ENCODE measurements at places on chromosomes 7 and 10.

DNA sequence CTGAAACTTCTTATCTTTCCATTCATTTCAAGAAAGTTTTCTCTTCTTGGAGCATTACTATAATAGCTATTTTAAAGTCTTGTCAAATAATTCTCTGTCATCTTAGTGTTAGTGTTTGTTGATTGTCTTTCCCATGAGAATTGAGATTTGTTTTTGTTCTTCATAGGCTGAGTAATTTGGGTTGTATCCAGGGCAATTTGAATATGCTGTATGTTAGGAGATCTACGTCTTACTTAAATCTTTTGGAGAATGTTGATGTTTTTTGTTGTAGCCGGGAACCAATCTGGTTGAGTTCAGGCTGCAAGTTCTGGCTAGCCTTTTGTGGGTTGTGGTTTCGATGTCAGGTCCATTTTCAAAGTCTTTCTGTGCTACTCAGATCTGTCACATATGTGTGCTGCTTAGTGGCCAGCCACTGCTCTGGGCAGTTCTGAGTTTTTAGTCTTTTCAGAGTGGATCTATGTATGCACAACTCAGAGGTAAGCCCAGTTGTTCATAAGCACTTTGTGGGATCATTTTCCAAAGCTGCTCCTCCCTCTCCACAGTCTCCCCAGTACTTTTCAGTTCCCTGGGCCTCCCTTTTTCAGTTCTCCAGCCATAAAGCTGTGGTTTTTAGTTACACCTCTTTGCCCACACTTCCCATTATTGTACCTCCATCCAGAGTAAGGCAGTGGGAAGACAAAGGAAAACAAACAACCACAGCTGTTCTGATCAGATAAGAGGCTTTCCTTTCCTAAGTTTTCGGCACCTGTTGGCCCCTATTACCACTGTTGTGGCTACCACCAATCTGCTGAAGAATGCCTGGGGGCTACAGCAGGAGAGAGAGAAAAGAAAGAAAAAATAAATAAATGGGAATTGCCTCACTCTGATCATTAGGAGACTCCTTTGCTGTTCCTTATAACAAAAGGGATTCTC, 4.7 kb upstream of the CCNJ start:
- no peak for DNase-seq

DNA sequence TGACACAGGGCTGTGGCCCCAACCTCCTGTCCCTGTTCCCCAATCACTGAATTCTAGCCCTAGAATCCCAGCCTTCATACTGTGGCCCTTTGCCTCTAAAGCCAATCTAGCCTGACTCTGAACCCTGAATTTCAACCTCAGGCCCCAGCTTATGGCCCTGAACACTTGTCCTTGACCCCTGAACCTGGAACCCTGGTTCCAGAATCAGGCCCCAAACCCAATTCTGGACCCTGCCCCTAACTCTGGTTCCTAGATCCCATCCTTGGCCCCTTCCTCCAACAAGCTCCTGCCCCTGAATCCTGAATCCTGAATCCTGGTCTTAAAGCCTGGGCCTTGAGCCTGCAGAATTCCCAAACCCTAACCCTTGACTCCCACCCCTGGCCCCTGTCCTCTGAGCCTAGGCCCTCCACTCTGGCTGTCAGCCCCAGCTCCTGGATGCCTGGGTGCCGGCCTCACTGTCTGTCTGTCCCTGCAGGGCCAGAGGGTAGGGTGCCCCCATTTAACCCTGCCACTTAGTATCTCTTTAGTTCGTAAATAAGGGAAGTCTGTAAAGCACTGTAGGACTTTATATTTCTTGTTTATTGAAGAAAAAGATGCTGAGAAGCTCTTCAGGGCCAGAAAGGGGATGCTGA, 1.3 kb downstream of the INPP5A start:
- DNase-seq, result no peak

GRCh38 chr10:86234107-86234506, 132.5 kb downstream of the GRID1 start:
- no peak for DNase-seq

GRCh38 chr7:24108906-24109376, 175.0 kb upstream of the NPY start:
- no peak for DNase-seq

DNA sequence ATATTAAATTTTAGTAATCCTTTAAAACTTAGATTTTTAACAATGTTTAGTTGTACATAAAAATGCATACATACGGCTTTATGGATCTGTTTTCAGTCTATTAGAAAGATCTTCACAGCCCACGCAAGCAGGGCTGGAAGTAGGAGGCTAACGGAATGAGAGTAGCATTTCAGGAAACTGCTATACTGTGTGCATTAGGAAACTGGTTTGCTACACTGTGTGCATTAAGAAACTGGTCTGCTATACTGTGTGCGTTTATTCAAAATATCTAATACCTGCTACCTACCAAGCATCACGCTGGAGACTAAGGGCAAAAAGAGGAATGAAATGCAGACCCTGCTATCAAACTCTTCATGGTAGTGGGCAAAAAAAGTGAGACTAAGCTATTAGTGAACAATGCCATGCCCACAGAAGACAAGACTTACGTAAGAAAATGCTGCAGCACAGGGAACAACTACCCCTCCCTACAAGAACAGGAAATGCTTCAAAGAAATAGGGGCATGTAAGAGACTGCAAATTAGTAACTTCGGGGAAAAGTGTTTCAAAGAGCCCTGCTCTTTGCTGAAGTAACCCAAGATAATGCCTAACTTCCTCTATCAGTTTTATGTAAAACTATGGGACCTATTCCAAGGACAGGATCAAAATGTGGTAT, 11.3 kb downstream of the RAB11FIP2 start:
- no peak for DNase-seq

GRCh38 chr10:61172182-61172926, 228.4 kb upstream of the RHOBTB1 start:
- no peak for DNase-seq

GRCh38 chr7:111330235-111330523, 232.1 kb downstream of the IMMP2L start:
- no peak for DNase-seq

GRCh38 chr7:102451371-102452054, 13.2 kb downstream of the ALKBH4 start:
- DNase-seq, result no peak

DNA sequence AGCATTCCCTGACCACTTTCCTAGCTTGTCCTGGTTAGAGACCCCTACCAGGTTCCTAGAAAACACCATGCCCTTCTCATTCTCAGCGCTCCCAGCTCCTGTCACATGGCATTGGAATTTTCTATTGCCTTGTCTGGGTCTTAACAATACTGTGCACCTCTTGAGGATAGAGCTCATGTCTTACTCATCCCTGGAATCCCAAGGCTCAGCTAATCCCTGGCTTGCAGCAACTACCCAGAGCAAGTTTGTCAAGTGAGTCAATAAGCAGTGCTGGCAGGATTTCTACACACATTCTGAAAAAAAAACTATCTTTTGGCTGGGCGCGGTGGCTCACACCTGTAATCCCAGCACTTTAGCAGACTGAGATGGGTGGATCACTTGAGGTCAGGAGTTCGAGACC, 11.7 kb upstream of the PRDX3 start:
- DNase-seq, result no peak

DNA sequence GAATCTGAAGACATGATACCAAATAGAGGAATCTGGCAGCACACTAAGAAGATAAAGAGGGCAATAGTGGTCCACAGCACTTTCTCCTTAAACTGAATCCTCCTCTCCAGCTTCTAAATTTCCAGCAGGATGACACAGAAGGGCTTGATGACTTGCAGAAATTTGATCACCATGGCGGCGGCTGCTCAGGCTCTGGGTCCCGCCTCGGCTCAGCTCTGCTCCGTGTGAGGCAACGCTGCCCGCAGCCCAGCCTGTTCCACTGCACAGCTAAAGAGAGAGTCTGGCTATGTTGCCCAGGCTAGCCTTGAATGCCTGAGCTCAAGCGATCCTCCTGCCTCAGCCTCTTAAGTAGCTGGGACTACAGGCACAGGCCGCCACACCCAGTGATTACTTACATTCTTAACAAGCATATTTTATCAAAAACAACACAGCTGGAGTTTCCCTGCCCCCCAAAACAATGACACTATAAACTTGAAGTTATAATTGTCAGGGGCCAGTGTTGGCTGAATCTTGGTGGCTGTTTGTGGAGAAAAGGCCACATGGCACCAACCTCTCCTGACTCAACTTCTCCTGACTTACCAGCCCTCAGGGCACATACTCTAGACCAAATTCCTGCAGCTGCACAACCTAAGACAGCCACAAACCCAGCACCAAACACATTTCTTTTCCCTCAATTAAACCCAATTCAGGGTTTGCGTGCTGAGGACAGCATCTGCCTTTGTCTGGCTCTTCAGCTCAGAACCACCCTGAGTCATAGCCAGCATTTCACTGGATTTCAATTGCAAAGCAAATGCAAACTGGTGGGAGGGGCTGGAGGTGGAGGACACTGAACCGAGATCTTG, 11.6 kb upstream of the TNPO3 start:
- no peak for DNase-seq

DNA sequence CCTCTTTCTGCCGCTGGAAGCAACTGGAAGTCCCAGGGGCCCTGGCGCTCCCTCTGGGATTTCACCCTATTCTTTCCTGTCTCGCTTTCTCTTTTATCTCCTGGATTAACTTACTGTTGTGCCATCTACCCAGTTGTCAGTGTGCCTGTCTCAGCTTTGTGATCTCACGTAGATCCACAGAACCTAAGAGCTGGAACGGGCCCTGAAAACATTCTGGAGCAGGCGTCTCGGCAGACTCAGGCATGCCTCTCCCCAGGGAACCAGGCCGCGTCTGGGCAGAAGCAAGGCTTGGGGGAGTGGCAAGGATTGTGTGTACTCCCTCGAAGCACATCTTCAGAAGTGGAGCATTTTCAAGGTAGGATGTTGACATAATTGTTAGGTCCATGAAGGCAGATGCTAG, 87.2 kb downstream of the KCNMA1 start:
- DNase-seq, result no peak

- DNase-seq, result no peak
Observed at GRCh38 chr7:54161621-54162020, 380.6 kb upstream of the VSTM2A start.

DNA sequence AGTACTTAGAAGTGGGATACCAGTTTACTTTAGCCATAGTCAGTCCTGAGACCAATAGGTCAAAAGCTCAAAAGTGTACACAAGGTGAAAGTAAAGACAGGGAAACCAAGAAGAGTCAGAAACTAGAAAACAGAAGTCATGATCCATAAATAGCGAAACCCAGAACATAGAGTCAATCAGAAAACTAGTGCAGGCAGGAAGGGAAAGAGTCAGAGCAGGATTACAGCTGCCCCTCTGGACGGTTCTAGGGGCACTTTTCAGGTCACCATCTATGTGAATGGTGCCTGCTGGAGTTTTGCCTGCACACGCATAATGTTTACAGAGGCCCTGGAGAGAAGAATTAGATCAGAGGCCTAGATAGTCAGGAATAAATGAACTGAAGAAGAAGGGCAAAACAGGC, 22.4 kb upstream of the DMTF1 start:
- no peak for DNase-seq

DNA sequence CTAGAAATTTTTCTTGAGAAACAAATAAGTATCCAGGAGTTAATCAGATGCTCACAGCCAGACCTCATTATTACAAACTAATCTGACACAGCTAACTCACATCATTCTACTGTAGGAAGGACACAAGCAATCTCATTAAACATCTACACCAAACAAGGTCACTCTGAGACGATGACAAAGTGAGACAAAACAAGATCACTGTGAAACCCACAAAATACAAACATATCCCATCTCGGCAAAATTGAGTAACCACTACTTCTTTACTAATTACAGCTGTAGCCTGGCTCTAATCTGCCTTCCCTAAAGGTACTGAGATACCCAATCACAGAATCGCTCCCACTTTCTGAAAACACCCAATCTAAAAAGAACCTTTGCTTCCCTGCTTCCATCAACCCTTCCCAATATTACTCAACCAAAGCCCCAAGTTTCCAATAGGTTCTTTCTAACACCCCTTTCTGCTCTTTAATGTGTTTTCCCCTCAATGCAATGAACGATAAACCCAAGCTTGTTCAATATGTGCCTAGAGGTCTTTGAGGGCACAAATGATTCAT, 26.9 kb downstream of the CCDC6 start:
- DNase-seq, result no peak

DNA sequence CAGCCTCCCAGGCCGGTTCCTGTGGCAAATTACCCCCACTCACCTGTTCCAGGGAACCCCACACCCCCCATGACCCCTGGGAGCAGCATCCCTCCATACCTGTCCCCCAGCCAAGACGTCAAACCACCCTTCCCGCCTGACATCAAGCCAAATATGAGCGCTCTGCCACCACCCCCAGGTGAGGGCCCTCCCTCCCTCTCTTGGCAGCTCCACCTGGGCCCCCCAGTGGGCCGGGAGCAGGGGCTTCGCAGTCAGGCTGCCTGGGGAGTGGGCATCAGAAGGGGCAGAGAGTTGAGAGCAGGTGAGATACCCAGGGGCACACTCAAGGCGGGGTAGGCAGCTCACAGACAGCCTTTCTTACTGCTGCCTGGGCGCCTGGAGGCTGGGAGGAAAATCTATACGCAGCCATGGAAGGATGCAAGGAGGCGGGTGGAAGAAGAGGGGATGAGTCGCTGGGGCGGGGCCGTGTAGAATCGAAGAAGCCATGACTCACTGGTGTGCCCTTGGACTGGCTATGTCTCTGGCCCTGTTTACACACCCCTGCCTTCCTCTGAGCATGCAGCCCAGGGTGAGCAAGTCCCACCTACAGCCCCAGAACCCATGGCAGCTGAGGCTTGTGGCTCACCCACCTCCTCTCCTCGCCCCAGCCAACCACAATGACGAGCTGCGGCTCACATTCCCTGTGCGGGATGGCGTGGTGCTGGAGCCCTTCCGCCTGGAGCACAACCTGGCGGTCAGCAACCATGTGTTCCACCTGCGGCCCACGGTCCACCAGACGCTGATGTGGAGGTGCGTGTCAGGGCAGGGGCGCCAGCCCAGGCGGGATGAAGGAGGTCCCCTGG, 48.6 kb upstream of the PPIF start:
- DNase-seq, result no peak

DNA sequence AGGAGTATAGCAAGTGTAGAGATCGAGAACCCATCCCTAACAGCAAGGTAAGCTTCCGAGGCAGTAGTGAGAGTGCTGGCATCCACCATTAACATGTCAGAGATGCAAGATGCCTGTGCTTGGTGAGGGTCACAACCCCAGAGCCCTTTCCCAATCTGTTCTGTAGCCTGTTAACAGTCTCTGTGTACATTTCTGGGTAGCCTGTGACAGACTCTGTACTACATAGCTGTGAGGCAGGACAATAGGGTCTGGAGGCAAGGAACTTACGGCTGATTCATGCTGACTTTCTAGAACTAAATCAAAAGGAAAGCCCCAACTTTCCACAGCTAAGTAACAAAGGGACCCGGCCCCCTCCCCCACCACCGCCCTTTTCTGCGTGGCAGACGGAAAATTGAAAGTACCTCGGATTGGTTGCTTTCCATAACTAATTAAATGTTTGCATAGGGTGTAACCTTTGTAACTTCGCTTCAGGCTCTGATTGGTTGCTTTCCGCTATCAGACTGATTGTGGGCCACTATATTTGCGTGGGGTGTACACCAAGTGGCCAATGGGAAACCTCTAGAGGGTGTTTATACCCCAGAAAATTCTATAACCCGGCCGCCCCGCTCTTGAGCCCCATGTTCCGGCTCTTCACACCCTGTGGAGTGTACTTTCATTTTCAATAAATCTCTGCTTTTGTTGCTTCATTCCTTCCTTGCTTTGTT, 1.4 kb upstream of the TMEM168 start:
- DNase-seq, result no peak

- no peak for DNase-seq
Observed at GRCh38 chr10:76549171-76549570, 1088.4 kb downstream of the KCNMA1 start.

Measured in NCI-H510A (cell line).